ENCODE measurements at places on chromosomes 5 and 9. TPM values are rescaled to one million over a fixed set of nuclear protein-coding genes. Genes with fewer than 3 reads are reported as not detected.

The UHRF2 gene
- 84.3 TPM for total RNA-seq

- peak overlapping the region; percentile 87 for H3K27ac ChIP-seq
- H3K4me1 ChIP-seq: peaks cover 65% of the 10 kb centered on the region
- no peaks in the 10 kb centered on the region for H3K27me3 ChIP-seq
Observed at GRCh38 chr5:150780816-150781221, 2.3 kb downstream of the SMIM3 start.

GRCh38 chr9:72728031-72728770 is 206.8 kb downstream of the TMC1 start:
- no peaks in the 10 kb centered on the region for H3K36me3 ChIP-seq
- H3K27me3 ChIP-seq: no peaks in the 10 kb centered on the region
- no peak for DNase-seq
- no peak overlapping the region for H3K4me3 ChIP-seq

- peak; percentile 83 for DNase-seq
- H3K27me3 ChIP-seq: no peaks in the 10 kb centered on the region
Observed at GRCh38 chr5:371811-372555, 50.5 kb downstream of the AHRR start.

GRCh38 chr5:63563008-63563917 is 399.0 kb downstream of the HTR1A start:
- H3K27me3 ChIP-seq: no peaks in the 10 kb centered on the region
- no peak overlapping the region for H3K4me3 ChIP-seq
- DNase-seq: no peak
- H3K27ac ChIP-seq: no peak overlapping the region

The C9orf50 gene
- 0.36 TPM for total RNA-seq

- peak overlapping the region; percentile 51 for H3K4me3 ChIP-seq
- DNase-seq: peak; percentile 92
- peak overlapping the region; percentile 91 for H3K27ac ChIP-seq
- H3K27me3 ChIP-seq: no peaks in the 10 kb centered on the region
- peaks cover 3% of the 10 kb centered on the region for H3K36me3 ChIP-seq
Observed at GRCh38 chr9:38047301-38048251, 21.5 kb downstream of the SHB start.

- H3K36me3 ChIP-seq: peaks cover 10% of the 10 kb centered on the region
- peaks cover 26% of the 10 kb centered on the region for H3K4me1 ChIP-seq
- DNase-seq: peak; percentile 91
- peak overlapping the region; percentile 84 for H3K4me3 ChIP-seq
Observed at GRCh38 chr5:137498301-137498735, 808 bp downstream of the SPOCK1 start.

DNA sequence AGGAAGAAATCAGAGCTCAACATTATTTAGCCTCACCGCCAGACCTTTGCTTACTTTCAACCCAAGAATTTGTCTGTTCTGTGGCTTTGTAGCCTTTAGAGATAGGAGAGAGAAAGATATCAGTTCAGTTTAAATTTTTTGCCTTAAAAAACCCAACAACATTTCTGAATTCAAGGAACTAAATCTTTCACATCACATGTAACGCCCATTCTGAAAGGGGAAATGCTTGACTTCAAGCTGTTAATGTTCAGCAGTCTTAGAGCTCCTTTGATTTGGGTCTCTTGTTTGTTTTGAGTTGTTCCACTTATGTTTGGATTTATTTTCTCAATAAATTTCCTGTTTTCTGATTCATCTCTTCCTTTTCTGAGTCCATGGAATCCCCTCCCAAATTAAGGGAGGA is 294.5 kb downstream of the ARHGAP26 start:
- peak overlapping the region; percentile 87 for H3K27ac ChIP-seq
- H3K36me3 ChIP-seq: no peaks in the 10 kb centered on the region
- peak overlapping the region; percentile 16 for H3K4me3 ChIP-seq
- H3K4me1 ChIP-seq: peaks cover 76% of the 10 kb centered on the region
- DNase-seq: no peak

DNA sequence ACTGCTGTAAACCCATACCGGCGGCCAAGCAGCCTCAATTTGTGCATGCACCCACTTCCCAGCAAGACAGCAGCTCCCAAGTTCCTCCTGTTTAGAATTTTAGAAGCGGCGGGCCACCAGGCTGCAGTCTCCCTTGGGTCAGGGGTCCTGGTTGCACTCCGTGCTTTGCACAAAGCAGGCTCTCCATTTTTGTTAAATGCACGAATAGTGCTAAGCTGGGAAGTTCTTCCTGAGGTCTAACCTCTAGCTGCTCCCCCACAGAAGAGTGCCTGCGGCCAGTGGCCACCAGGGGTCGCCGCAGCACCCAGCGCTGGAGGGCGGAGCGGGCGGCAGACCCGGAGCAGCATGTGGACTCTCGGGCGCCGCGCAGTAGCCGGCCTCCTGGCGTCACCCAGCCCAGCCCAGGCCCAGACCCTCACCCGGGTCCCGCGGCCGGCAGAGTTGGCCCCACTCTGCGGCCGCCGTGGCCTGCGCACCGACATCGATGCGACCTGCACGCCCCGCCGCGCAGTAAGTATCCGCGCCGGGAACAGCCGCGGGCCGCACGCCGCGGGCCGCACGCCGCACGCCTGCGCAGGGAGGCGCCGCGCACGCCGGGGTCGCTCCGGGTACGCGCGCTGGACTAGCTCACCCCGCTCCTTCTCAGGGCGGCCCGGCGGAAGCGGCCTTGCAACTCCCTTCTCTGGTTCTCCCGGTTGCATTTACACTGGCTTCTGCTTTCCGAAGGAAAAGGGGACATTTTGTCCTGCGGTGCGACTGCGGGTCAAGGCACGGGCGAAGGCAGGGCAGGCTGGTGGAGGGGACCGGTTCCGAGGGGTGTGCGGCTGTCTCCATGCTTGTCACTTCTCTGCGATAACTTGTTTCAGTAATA is at the start of gene FXN:
Gene FXN (plus strand): TSS at position 315 of the 871 bp plus-strand sequence. CDS start 31 bp downstream, at position 346.
- H3K4me3 ChIP-seq: peak within 1 kb of the TSS; percentile 98
- no peaks in the 10 kb centered on the region for H3K36me3 ChIP-seq
- DNase-seq: peak; percentile 98
- H3K4me1 ChIP-seq: no peaks in the 10 kb centered on the region
- peak within 1 kb of the TSS; percentile 60 for H3K27ac ChIP-seq

- H3K4me3 ChIP-seq: no peak overlapping the region
- no peaks in the 10 kb centered on the region for H3K36me3 ChIP-seq
- no peak for DNase-seq
- no peaks in the 10 kb centered on the region for H3K27me3 ChIP-seq
Observed at GRCh38 chr5:92890841-92891244, 690.2 kb downstream of the NR2F1-AS1 start.

GRCh38 chr9:129197978-129198318 is 19.9 kb upstream of the IER5L start:
- peak overlapping the region; percentile 47 for H3K27ac ChIP-seq
- no peaks in the 10 kb centered on the region for H3K36me3 ChIP-seq
- peaks cover 4% of the 10 kb centered on the region for H3K27me3 ChIP-seq
- no peak for DNase-seq
- H3K4me3 ChIP-seq: peak overlapping the region; percentile 46

GRCh38 chr5:119398727-119399466 is 43.1 kb downstream of the TNFAIP8 start:
- H3K4me1 ChIP-seq: peaks cover 28% of the 10 kb centered on the region
- no peak for DNase-seq
- H3K4me3 ChIP-seq: no peak overlapping the region
- H3K36me3 ChIP-seq: no peaks in the 10 kb centered on the region

The LHX6 gene
- total RNA-seq: not detected

DNA sequence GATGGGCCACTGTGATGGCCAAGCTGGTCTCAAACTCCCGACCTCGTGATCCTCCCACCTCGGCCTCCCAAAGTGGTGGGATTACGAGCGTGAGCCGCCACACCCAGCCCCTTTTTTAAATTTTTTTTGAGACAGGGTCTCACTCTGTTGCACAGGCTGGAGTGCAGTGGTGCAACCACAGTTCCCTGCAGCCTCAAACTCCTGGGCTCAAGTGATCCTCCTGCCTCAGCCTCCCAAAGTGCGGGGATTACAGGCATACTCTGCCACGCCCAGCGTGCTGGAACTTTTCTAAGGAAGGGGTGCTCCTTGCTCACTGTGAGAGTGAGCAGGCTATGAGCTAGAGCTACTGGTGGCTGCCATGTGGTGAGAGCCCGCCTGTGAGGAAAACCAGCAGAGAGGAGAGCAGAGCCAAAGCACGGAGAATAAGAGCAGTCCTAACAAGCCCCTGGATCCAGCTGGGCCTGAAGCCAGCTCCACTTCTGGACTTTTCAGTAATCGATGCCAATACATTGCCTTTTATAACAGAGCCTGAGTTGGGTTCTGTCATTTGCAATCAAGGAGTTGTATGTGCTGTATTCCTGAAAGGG is 75.5 kb upstream of the UNC5A start:
- no peak overlapping the region for H3K4me3 ChIP-seq
- no peak overlapping the region for H3K27ac ChIP-seq
- H3K36me3 ChIP-seq: no peaks in the 10 kb centered on the region
- no peaks in the 10 kb centered on the region for H3K4me1 ChIP-seq

DNA sequence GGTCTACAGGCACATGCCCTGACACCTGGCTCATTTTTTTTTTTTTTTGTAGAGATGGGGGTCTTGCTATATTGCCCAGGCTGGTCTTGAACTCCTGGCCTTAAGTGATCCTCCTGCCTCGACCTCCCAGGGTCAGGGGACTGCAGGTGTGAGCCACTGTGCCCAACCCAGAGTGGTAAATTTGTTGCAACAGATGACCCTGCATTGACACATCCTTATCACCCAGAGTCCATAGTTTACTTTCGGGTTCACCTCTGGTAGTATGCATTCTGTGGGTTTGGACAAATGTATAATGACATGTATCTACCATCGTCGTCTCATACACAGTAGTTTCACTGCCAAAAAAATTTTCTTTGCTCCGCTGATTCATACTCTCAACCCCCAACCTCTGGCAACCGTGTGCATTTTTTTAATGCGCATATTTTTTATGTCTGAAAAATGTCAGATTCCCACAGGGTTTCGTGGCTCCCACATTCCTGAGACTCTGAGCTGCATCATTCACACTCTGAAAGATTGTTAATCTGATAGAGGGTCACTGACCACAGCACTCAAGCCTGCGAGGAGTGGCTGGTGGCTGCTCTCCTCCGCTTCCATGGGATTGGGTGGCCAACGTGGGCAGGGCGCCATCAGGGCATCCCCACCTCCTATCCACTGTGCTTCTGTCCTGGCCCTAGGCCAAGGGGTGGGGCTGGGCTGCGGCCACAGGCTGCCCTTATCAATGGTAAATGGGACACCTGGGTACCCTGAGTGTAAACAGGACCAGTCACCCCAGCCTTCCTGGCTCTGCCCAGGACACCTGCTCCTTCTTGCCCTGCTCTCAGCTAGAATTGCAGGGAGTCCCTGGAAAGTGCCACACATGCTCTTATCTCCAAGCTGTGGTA is 9.6 kb downstream of the NDST1 start:
- peak overlapping the region; percentile 98 for H3K27ac ChIP-seq
- peak; percentile 99 for DNase-seq
- H3K27me3 ChIP-seq: no peaks in the 10 kb centered on the region
- H3K4me3 ChIP-seq: no peak overlapping the region
- H3K4me1 ChIP-seq: peaks cover 59% of the 10 kb centered on the region
- peaks cover 32% of the 10 kb centered on the region for H3K36me3 ChIP-seq

All from osteoblast (primary cell).